ENCODE measurements at places on chromosomes 1 and 21. TPM values are rescaled to one million over a fixed set of nuclear protein-coding genes. Genes with fewer than 3 reads are reported as not detected.

GRCh38 chr1:8540261-8540941, 222.5 kb downstream of the SLC45A1 start:
- no peak overlapping the region for H3K27ac ChIP-seq
- no peaks in the 10 kb centered on the region for H3K27me3 ChIP-seq
- H3K4me1 ChIP-seq: peaks cover 3% of the 10 kb centered on the region

Gene NECTIN4
- not detected for total RNA-seq

Gene USP48
- total RNA-seq: 66.0 TPM

Gene OPRD1
- 3.9 TPM for total RNA-seq

DNA sequence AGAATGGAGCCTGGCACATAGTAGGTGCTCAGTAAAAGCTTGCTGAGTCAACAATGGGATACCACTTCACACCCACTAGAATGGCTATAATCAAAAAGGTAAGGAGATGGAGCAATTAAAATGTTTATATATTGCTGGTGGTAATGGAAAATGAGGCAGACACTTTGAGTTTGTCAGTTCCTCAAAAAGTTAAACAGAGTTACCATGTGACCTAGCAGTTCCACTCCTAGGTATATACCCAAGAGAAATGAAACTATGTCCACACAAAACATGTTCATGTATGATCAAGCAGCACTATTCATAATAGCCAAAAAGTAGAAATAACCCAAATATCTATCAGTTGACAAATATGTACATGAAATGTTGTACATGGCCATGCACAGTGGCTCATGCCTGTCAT, 74.8 kb upstream of the ECE1 start:
- no peaks in the 10 kb centered on the region for H3K36me3 ChIP-seq
- H3K27me3 ChIP-seq: no peaks in the 10 kb centered on the region
- no peak overlapping the region for H3K27ac ChIP-seq
- H3K4me3 ChIP-seq: no peak overlapping the region
- DNase-seq: no peak
- H3K4me1 ChIP-seq: no peaks in the 10 kb centered on the region

Data from neural crest cell (in vitro differentiated cells).